NCI-H1105 (cell line): ENCODE measurements at places on chromosomes 12 and 14.

DNA sequence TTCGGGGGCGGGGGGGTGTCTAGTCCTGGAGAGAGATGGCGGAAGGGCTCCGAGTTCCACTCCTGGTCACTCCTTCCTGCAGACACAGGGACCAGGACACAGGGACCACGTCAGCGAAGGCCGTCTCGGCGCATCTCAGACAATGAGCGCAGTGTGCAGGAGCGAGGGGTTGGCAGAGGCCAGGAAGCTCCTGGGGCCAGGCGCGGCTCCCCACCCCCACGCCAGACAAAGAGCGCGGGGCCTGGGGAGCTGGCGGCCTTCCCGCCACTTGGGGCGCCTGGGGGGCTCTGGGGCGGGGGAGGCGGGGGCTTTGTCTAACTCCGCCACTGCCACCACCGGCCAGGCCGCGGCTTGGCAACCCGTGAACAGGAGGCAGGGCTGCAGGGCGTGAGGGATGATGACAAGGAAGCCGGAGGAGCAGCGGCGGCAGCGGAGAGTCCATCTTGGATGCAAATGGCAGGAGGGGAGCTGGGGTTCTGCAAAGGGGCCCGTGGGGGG lies 2.2 kb downstream of the CDK2AP1 start:
- peak; percentile 93 for DNase-seq

GRCh38 chr14:32200368-32201192 lies 1.3 kb upstream of the RNU6-7 start:
- DNase-seq = no peak

DNA sequence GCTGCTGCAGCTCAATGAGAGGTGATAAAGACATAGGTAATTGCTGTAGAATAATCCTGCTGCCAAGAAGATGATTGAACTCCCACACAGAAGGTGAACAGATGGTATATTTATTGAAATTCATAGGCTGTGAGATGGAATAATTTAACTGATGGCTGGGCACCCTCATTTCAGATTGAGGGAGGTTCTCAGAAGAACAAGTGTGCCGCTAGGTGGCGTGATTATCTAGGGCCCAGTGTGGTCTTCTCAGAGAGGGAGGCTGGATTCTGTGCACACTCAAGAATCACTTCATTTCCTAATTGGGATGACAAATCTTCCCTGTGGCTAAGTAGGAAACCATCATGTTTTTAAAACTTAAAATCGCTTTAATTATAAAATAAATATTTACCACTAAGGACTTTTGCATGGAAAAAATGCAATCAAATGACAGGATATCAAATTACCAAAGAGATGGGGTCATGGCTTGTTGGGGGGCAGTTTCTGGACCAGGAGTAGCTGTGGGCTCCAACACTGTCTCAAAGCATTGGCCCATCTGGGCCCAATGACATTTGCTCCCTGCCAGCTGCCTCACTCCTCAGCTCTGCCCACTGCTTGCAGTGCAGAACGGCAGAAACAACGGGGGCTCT lies 132.3 kb downstream of the SNAPC1 start:
- peak; percentile 60 for DNase-seq

DNA sequence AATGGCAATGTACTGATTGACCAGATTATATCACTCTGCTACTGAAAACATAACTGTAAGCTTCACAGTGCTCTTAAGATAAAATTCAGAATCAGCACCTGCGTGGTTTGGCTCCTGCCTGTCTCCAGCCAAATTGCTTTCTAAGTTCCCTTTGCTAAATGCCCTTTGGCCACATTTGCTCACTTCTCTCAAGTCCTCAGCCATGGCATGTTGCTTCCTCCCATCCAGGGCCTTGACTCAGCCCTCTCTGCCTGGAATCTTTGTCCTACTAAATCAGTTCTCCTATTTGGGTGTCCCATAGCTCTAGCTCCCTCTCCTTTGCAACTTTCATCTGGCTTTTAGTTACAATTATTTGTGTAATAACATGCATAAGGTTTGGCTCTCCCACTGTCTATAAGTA lies 71.4 kb downstream of the KCNK10 start:
- DNase-seq = no peak

DNA sequence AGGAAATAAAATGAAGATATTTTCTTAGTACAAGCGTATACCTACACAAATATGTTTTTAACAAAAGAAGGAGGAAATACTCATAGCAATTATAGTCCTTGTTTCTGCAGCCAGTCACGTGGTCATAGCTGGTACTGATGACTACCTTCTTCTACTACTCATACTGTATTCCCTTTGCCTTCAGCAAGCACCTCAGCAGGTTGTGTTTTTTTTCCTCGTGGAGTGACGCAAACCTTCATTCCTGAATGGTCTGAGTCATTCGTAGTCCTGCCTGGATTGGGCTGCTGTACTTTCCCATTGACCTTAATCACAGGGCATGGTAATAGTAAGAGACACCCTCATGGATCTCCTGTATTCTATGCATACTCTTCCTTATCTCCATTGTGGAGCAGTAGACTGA lies 25.7 kb upstream of the SLC16A7 start:
- DNase-seq = no peak

GRCh38 chr12:3150931-3151835 lies 74.0 kb downstream of the TSPAN9 start:
- DNase-seq = no peak

DNA sequence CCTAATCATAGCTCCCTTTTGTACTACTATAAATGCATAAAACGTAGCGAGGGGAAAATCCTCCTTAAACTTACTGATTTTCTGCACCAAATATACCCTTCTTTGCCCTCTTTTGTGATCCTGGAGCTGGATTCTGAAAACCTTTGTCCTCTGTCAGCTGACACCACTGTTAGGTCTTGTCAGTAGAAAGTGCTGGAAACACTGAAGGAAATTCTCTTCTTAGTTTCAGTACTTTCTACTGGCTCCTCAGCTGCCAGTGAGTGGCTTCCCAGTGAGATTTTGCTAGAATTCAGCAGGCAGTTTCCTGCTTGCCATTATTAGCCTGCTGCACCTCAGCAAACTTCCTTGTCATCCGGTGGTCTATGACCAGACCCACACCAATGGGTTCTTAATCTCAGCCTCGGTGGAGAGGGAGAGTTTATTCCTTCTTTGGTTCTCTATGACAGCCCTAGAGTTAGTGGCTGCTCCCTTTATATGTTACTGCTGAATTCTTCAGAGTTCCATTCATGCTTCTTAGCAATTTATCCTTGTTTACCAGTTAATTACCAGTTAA lies 476.2 kb downstream of the FSCB start:
- DNase-seq = no peak
